ENCODE measurements at places on chromosomes 5 and 9.
A peak's percentile ranks its signal among the peaks of the same experiment; 100 is the strongest.

DNA sequence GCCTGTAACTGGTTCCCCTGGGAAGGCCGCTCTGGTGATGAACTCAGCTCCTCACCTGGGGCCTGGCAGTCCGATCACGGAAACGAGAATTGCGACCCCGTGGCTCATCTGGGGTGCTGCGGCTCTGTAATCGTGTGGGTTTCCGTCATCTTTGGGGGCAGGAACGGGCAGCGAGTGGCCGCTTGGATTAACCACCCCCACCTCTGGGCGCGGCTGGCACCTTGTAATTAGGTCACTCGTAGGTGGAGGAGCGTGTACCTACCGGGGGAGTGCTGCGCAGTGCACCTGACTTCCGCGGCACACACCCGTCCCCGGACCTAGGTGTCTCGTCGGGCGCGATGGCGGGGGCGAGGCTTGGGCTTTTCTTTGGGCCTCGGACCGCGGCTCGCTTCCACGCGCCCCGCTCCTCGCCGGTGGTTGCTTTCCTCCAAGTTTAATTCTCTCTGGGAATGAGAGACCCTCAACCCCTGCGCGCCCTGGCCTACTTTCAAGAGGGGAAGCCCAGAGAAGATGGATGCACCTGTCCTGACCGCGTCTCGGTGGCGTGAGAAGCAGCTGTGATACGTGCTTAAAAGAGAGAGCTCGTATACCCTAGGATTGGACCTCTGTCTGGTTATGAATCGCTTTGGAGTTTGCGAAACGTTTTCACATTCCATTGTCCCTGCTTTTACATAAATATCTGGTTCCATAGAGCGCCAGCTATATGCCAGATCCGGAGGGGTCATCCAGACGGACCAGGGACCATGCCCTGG lies 744 bp upstream of the PPP2CA start:
- no peak for DNase-seq

- DNase-seq: no peak
Observed at GRCh38 chr9:136518623-136519022, 27.2 kb downstream of the NOTCH1 start.

GRCh38 chr5:164202338-164202737 lies 696.9 kb downstream of the MAT2B start:
- DNase-seq: no peak

GRCh38 chr9:35533398-35533797 lies 43.5 kb downstream of the RUSC2 start:
- DNase-seq: no peak

DNA sequence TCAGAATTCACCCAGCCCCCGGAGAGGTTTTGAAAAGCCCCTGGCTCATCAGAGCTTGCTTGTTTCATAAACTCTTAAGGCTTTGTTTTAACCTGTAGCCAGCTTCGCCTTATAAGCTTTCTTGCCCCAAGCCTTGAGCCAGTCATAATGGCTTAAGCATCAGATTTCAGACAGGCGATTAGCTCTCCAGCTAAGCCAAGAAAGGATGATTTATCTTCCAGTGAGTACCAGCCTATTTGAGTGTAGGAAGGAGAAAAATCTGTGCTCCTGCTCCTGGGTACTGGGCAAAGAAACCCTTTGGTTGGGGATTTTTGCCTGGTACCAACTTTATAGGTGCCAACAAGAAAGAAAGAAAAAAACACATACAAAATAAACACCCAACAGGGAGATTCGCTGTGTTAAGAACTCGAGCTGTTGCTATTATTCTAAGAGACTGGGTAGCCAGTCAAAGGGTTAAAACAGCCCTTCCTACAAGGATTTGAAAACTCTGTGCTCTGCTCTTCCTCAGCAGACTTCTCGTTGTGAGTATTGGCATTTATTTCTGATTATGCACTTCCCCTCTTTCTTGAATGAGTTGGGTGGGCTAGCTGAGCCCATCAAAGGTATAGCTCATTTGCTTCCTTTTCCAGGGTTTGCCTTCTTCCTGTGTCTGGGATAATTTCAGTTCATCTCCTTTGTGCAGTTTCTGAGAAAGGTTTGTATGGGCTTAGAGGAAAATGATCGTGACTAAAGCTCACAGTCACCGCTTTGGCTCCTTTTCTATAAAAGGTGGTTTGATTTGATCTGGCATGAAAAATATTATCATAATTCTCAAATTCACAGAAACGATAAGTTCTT lies 157.2 kb upstream of the DMRT1 start:
- DNase-seq: peak; percentile 46

DNA sequence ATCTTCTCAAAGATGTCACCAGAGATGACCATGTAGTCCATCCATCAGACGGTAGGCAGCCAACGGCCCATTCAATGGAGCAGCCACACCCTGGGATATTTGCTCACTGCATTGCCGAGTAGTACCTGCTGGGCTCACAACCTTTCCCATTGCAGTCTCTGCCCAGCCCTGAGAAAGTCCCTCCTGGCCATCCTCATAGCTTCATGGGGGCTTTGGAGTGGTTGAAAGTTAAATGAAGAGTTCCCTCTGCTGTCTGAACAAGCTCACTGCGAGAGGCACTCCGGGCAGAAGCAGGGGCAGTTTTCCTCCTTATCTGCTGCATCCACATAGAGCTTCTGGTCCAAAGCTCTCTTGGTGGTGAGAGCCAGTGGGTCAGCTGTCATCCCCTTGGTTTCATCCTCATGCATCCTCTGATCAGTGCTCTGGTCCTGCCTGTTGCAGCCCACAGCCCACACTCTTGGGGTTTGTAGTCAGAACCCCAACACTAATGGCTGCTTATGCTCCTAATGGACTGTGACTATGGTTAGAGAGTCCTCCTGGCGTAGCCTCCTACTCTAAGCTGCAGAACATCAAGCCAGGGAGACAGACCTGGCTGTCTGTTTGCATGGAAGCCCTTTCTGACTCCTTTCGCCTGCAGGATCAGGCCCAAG lies 23.3 kb downstream of the TNFSF8 start:
- no peak for DNase-seq

- DNase-seq: no peak
Observed at GRCh38 chr9:12801187-12801586, 26.4 kb downstream of the LURAP1L start.

GRCh38 chr5:135605221-135605620 lies 26.4 kb upstream of the CXCL14 start:
- no peak for DNase-seq

- no peak for DNase-seq
Observed at GRCh38 chr9:89821081-89821480, 216.3 kb downstream of the GADD45G start.

DNA sequence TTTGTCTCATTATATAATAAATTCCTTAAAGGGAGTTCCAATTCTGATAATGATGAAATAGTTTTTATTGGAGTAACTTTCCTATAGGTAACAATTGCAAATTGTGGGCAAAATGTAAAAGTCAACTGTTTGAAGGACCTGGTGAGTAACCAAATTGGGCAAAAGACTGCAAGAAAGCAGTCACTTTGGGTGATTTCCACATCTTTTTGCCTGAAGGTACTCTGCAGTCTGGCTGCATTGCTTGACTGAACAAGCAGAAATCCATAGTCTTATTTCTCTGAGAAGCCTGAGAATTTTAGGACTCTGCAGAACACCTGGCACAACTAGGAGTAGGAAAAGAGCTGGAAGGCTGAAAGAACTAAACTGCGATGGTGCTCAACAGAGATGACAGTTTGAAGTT lies 114.9 kb downstream of the HOMER1 start:
- DNase-seq: no peak

DNA sequence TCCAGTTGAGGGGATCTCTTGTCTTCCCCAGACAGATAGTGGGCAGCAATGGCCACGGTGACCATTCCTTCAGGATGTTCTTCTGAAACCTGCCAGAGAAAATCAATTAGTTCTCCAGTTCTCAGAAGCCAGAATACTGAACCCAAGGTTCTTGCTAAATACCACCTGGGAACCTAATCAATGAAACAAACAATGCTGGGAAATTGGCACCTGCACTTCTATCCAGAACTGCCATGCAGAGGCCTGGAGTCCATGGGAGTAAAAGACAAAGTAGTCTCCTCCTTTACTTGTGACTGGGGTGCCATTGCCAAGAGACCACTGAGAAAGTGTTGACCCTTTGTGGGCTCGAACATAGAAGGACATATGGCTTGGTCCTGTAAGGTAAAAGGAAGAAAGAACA lies 45.7 kb downstream of the ERMP1 start:
- no peak for DNase-seq

GRCh38 chr9:116688806-116689485 lies 1.8 kb downstream of the TRIM32 start:
- DNase-seq: no peak

GRCh38 chr9:108484468-108484867 lies 371.3 kb downstream of the ACTL7B start:
- DNase-seq: peak; percentile 48

GRCh38 chr5:107840161-107840560 lies 169.4 kb upstream of the EFNA5 start:
- no peak for DNase-seq

- DNase-seq: no peak
Observed at GRCh38 chr9:134775081-134775951, 105.3 kb upstream of the FCN2 start.

DNA sequence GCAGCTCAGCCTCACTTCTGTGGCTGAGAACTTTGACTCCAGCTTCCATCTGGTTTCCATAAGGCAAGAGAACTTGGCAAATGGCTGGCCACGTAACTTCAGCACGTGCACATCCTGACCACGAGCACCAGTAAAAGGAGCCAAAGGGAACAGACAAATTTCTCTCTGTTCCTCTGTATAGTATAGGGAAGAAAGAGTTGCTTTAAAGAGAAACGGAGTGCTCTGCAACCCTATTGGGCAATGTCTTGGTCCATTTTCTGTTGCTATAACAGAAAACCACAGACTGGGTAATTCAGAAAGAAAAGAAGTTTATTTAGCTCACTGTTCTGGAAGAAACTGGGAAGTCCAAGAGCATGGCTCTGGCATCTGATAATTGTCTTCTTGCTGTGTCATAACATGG lies 558.7 kb downstream of the ACTL7B start:
- DNase-seq: no peak

- DNase-seq: no peak
Observed at GRCh38 chr5:37695647-37696046, 144.2 kb downstream of the GDNF start.

GRCh38 chr5:148826053-148826738 lies at the start of gene ADRB2:
TSS of gene ADRB2 (plus strand) at chr5:148826611. CDS start at chr5:148826832, 221 bp downstream.
- DNase-seq: peak; percentile 89

DNA sequence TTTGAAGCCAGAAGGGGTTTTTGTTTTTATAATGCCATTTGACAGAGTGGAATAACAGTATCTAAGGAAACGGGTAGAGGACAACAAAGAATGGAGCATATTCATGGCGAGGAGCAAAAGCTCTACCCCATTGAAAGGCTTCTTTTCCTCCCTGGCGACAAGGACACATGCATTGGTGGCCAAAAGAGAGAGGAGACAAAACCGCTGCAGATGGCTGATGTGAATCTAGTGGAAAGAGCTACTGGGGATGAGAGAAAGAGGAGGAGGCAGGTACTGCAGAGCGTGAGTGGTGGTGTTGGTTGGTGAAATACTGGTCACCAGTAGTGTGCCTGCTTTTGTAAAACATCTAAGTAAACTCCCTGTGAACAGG lies 491 bp downstream of the APC start:
- no peak for DNase-seq

DNA sequence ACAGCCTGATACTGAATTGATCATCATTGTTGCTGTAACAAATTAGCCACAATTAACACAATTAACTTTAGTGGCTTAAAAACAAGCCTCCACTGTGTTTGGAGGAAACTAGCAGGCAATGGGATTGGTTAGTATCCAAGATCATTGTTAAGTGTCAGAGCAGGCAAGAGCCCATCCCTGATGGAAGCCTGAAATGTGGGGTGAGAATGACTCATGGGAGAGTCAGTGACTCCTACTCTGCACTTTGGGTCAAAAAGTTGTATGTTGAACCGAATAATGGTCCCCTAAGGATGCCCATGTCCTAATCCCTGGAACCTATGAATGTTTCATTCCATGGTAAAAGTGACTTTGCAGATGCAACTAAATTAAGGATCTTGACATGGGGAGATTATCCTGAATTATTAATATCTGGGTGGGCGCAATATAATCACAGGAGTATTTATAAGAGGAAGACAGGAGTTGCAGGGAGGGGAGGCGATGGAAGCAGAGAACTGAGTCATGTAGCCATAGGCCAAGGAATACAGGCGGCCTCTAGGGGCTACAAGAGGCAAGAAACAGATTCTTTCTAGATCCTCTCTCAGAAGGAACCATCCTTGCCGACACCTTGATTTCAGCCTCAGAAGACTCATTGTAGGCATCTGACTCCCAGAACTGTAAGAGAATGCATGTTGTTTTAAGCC lies 28.8 kb downstream of the ALG2 start:
- DNase-seq: no peak

DNA sequence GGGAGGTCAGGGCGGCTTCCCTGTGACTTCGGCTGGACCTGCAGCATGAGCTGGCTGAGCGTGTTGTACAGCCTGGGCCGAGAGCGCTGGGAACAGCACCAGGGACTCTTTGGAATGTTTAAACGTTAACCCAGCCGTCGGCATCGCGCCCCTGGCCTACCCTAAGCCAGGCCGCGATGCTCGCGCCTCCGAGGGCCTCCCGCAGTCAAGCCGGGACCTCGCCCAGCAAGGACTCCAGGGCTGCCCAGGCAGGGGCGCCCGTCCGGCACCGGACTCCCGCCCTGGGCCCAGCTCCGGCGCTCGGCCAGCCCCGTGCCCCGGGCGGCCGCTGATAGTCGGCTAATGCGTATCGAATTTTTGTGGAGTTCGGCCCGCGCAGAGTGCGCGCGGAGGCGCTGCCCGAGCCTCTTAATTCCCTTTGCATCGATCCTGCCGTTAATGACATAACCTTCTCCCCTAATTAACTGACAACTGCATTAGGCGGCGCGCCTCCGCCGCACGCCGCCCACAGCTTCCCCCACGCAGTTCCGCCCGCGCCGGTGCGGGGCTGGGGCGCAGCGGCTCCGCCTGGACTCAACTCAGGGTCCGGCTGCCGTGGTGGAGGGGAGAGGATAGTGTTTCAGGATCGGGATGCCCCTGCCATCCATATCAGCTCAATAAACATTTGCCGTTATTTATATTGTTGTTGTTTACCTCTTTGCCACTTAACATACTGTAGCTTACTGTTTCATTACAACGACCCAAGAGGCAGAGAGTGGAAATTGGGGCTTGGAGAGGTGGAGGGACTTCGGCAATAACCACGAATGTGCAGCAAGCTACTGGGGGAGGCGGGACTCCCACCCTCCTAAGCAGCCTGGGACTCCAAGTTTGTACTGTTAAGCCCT lies 28.8 kb upstream of the CDC23 start:
- no peak for DNase-seq

- no peak for DNase-seq
Observed at GRCh38 chr5:117859176-117859575, 1129.2 kb downstream of the DTWD2 start.

- no peak for DNase-seq
Observed at GRCh38 chr5:182126-182525, 9.2 kb upstream of the LRRC14B start.

DNA sequence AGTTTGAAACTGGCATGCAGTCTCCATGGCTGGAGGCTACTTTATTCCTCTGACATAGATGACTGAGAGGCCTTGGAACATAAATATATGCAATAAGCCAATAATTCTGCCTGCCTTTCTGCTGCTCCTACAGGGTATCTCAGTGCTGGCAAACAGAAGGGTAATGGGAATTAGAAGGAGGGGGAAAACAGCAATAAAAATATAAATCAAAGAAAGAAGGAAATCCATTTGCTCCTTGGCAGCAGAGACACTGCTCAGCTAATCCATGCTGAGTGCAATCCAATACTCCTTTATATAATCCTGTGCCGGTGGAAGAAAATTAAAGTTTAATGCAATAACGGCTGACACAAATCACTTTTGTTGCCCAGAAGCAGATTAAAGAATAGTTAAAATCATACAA lies 478.9 kb downstream of the SPATA31D1 start:
- no peak for DNase-seq

- DNase-seq: no peak
Observed at GRCh38 chr5:65809817-65810531, 88.0 kb downstream of the NLN start.
